Thoracic aorta (tissue), 2 donors: ENCODE measurements at places on chromosomes 2 and 18.
A peak's percentile ranks its signal among the peaks of the same experiment; 100 is the strongest.

DNA sequence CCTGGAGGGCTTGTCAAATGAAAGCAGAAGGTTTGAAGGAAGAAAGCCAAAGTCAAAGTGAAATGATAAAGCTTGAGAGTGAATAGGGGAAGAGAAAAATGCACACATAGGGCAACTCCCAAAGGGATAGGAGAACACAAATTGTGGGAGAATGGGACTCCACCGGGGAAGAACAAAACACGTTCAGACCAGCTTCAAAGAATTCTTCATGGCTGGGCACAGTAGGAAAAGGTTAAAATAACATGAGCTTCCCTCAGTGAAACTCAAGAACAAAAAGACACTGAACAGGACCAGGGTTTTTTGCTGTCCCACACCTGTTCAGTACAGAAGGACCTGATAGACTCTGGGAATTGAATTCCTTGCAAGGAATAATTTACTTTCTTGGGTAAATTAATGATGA, 123.1 kb upstream of the NCKAP5 start:
- DNase-seq, result no peak

GRCh38 chr18:11745521-11745920, 56.5 kb downstream of the GNAL start:
- DNase-seq, result no peak

- DNase-seq, result peak; percentile 15
Observed at GRCh38 chr2:69789175-69789721, 40.2 kb upstream of the GMCL1 start.

DNA sequence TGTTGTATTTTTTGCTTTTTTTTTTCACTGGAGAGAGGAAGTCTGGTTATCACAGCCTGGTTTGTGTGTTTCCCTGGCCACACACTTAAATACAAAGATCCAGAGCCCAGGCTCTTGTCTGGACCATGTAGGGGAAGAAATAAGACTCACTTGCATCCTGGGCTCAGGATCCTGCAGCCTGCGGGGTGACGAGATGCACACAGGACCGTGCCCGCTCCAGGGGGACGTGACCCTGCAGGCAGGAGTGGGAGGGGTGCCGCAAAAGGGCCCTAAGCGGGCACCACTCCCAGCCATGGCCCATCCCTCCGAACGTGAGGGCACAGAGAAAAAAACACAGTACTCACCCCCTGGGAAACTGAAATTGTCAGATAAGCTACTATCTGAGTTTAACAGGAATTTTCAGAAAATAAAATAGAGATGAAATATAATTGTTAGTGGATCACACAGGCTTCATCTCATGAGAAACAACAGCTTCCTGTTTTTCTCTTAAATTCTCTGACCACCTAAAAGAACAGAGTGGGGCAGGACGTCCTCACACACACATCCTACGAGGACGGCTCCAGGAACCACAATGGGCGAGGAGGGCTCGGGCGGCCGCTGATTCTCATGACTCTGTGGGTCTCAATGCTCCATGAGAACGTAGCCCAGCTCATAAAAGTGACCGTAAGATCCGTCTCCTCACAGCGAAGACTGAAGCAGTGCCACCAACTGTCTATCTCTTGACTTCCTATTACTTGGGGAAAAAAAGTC, 142.6 kb upstream of the ALKAL2 start:
- no peak for DNase-seq

DNA sequence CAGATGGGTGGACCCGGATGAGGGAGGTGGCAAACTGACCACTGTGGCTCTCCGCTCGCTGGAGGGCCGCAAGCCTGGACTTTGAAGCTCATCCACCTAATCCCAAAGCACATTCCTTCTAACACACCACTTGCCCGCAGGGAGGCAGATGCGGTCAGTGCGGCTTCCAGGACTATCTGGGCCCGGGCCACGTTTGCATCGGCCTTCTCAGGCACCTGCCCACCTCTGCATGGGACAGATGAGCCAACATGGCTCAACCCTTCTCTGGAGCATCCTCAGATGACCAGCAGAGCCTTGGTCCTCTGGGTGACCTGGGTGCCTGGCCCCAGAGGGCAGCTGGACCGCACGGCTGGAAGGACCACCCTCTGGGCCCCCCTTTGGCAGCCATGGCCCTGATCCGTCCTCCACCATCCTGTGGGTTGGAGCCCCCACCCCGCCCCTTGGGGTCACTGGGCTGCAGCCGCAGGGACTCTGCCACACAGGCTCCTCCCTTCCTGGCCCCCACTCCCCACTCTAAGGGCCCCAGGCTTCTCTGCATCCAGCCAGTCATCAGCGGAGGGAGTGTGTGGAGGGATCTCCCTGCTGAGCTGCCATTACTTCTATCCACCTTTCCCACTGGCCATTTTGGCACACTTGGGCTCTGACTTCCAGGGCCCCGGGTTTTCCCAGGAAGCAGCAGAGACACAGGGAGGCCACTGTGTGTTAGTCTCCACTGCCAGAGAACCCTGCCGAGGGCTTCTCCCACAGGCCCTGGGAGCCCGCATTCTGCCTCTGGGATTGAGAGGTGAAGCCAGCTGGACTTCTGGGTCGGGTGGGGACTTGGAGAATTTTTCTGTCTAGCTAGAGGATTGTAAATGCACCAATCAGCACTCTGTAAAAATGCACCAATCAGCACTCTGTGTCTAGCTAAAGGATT, 12.3 kb downstream of the HDAC4 start:
- DNase-seq, result no peak

DNA sequence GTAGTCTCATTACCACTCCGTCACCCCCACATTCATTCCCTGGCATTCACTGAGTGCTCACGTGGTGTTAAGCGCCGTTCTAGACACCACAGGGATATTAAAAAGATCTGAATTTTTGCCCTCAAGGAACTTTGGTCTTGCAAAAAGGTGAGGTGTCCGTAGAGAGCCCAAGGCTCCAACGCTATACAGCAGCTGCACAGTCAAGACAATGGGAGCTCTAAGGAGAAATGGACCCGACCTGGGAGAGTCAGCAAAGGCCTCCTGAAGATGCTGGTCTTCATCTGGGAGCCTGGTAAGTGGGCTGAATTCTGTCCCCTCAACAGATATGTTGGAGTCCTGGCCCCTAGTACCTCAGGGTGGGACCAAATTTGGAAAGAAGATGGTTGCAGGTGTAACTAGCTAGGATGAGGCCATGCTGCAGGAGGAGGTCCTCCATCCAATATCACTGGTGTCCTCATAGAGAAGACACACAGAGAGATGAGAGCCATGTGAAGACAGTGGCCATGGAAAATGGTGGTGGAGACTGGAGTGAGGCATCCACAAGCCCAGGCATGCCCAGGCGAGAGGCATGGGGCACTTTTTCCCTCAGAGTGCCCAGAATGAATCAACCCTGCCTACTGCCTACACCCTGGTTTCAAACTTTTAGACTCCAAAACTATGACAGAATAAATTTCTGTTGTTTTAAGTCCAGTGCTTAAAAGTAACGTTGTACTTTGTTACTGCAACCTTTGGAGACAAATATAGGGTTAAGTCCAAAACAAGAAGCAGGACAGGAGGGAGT, 247.3 kb downstream of the TTC32 start:
- DNase-seq, result no peak

DNA sequence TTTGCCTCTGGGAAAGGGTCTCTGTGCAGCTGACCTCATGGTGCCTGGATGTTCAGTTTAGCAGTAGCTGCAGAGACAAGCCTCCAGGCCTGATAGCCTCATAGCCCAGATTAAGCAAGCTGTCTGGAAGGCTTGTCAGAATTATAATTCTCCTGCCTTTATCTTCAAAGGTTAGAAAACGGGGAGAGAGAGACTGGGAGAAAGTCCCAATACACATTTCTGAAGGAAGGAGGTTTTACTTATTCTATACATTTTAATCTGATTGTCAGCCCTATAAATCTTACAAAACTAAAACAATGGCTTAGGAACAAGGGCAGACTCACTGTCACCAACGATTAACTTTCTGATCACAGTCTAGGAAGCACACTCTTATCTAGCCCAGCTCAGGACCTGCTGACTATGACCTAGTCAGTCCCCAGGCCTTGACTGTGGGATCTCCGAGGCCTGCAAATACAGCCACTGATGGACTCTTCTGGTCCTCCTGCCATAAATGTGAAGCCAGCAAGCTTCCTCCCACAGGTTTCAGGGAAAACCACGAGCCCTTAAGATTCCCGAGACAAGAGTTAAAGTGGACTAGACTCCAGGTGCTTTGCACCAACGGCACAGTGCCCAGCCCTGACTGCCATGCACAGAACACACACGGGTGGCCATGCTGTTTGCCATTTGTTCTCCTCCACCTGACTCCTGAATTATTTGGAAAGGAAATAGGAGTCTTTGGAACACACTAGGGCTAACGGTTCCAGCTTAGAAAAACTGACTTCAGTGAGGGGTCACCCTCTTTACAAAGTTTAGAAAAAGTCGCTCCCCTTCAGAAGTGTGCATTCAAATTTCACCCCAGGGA, 111.4 kb upstream of the SMAD7 start:
- no peak for DNase-seq

GRCh38 chr18:12777500-12777944, 74.7 kb downstream of the PSMG2 start:
- DNase-seq, result no peak

- DNase-seq, result no peak
Observed at GRCh38 chr2:12212841-12213597, 466.6 kb downstream of the LPIN1 start.

DNA sequence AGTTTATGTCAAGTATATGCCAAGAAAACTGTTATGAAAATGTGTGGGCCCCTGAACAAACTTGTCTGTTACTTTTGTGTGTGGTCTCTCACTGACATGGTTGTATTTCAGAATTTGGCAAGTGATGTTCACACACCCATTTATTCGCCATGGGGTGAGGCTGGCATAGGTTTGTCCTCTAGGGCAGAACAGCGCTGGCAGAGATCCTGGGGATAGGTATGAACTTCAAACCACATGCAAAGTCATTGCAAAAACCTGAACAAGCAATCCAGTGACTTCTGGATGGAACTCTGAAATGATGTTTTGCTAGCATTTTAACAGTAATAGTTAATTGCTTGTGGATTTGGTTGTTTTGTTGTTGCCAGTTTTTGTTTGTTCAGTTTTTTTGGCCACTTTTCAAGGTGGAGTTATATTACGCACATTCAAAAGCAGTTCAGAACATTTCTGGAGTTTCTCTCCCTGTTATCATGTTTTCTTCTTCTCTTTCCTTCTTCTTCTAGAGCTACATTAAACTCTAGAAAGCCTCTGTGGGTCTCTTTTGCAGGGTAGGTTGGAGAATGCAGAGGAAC, 78.5 kb downstream of the MDH1 start:
- DNase-seq, result no peak

DNA sequence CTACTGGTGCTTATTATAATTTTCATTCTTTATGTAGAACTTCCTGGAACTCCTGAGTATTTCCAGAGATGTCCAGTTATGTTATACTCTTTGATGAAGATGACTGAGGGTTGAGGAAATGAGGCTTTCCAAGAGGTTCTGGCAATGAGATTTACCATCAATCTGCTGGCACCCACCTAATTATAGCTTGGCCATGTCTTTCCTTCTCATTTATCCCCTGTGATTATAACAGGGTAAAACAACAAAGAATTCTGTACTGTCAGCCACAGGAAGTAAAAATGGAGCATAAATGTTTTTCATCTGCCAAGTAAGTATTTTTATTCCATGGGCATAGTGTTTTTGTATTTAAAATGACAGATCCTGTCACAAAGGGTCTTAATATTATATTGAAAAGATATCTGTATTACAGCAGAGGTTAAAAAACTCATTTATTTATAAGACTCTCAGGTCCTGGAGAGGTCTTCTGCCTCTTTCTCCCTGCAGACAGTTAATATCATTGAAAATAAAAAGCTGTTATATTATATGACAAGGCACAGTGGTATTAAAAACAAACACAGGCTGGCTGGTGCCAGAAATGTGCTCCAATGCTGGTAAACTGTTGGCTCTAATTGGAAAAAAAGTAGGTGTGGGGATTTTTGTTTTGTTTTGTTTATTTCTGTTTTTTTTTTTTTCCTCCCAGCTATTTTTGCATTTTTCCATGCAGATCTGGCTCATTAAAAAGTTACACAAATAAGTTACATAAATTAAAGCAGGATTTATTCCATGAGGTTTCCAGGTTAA, 1764.1 kb upstream of the CELF4 start:
- DNase-seq, result no peak

DNA sequence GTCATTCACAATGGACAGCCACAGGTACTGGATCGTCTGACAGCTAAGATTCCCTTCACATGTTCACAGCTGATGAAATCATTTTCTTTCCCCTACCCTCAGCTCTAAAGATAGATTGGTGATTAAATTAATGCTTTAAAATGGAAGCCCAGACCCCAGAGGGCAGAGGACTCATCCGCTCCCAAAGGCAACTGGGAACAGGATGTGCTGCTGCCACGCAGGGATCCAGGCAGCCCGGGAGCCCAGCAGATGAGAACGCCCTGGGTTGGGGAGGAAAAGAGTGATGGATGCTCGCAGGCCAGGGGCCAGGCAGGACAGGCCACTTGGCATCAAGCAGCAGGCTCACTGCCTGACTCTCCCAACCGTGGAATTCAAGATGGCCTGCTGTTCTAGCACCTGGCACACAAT, 41.3 kb downstream of the HDHD2 start:
- DNase-seq, result no peak

DNA sequence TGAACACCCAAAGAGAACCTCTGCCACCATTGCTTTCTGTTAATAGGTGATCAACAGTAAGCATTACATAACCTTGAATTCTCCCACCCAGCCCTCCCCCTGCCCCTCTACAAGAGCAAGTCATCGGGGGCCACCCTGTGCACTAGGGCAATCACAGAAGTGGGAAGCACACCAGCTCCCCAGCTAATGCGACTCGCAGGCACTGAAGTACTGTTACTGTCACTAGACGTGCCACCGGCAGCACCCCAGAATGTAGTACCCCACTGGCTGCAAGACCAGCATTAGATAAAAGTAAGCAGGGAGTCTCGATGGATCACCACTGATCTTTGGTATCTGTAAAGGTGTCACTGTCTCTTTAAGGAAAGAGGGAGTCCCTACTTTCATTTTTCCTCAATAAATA, 167.6 kb downstream of the FAM210A start:
- DNase-seq, result no peak

DNA sequence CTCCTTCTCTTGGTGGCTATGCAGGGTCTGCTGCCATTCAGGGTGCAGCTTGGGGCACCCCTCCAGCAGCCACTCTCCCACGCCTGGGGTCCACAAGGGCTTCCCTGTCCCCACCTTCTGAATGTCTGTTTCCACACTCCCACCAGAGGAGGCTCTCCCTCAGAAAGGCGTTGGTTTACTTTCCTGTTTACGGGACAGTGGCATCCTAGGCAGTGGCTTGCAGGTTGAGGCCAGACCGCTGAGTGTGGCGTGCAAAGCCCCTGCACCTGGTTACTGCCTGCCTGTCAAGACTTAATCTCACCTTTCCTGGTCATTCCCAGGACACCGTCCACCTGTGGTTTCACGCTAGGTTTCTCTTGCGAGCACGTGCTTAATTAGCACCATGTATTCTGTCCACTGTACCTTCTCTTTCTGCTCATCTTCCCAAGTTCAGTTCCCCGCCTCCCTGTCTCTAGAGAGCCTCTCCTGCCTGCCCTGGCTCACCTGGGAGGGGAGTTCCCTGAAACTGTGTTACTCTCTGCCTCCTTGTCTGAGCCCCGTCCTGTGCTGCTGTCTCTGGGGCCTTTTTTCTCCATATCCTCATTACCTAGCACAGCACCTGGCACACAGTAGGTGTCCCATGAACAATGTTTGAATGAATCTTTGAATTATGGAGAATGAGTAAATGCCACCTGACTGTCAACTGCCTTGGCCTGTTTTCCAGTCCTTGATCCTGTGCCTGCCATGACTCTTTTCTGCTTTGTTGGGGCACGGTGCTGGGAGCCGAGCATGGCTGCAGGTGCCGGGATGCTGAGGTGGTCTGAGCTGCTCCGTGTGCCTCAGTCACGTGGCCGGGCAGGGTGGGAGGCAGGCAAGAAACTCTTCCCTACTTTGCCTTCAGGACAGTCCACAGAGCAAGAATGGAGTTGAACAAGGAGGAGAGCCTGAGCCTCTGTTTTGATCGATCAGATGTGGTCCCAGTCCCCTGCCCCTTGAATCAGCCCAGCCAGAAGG, 56.4 kb downstream of the ARHGEF4 start:
- DNase-seq, result no peak
